Cortex of kidney (tissue), 1 donor: ENCODE measurements at places on chromosomes 16 and 17.

DNA sequence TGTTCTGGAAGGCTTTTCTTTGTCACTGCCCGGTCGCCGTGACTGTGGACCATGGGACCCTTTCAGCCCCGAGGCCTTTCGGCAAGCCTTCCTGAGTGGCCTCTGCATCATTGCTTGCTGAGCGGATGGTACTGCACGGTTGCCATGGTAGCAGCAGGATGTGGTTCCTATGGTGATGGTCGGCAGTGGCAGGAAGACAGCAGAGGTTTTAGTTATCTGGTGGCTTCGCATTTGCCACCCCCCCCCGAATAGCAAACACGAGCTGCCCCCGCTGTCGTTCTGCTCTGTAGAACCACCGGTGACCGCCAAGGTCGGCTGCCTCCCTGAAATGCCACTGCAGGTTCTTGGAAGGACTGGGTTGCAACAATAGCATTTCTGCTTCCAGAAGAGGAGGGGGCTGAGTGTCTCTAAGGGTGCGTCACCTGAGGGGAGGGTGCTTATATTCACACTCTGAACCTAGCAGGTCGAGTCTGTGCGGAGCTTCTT, 76.6 kb downstream of the CMIP start:
- DNase-seq, result no peak

DNA sequence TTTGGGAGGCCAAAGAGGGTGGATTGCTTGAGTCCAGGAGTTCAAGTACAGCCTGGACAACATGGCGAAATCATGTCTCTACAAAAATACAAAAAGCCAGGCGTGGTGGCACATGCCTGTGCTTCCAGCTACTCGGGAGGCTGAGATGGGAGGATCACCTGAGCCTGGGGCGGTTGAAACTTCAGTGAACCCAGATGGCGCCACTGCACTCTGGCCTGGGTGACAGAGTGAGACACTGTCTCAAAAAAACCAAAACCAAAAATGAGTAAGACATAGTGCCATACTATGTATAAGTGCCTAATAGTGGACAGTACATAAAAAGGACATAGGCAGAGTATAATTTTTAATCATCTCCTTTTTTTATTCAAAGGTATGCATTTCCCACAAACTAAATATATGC, 4.0 kb downstream of the CTC1 start:
- DNase-seq, result no peak

- DNase-seq, result no peak
These were observed 51.2 kb upstream of the CHMP6 start for GRCh38 chr17:80940171-80941123.

DNA sequence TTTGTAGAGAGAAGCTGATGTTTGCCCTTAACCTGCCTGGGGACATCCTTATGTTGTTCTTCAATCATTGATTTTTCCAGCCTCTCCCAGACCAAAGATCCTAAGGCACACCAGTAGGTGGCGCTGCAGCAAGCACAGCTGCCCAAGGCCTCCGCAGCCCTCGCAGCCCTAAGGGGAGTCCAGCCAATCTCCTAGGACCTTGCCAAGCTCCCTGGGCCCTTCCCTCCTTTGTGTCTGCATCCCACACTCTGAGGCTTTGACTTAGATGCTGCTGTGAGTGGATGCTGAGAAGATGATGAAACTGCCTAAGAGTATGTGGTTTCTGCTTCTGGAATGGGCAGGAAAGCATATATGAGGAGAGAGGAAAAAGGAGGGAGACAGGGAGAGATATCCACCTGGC, 47.1 kb downstream of the SPACA3 start:
- no peak for DNase-seq

DNA sequence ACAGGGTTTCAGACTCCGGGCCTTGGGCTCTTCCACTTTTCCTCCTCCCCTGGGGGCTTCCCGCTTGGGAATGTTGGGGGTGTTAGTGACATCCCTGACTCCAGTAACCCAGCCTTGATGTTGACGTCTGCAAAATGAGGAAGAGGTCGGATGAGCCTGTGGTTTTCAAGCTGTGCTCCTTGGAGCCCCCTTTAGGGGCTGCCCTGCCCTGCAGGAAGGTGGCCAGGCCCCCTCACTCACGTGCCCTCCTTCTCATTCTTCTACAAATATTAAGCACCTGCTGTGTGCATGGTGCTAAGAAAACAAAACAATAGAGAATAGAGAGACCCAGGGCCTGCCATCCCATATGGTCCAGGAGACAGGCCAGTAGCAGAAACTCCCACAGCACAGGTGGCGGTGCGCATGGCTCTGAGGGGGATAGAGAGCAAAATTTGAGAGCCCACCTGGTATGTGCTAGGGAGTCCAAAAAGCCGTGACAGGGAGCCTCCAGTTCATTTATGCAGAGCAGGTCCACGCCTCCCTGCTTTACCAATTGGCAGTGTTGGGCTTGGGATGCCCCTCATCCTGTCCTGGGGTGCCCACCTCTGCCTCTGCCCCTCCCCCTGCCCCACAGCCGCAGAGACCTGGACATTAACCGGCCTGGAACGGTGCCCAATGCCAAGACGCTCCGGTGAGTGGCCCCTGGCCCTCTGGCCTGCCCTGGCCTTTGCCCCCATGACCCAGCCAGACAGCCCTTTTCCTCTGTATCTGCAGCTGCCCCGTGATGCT, 7.4 kb downstream of the NDRG4 start:
- no peak for DNase-seq

GRCh38 chr17:79791735-79792161, 5.1 kb downstream of the CBX8 start:
- no peak for DNase-seq

- DNase-seq, result no peak
These were observed 356.4 kb downstream of the FOXL1 start for GRCh38 chr16:86934581-86935375.

DNA sequence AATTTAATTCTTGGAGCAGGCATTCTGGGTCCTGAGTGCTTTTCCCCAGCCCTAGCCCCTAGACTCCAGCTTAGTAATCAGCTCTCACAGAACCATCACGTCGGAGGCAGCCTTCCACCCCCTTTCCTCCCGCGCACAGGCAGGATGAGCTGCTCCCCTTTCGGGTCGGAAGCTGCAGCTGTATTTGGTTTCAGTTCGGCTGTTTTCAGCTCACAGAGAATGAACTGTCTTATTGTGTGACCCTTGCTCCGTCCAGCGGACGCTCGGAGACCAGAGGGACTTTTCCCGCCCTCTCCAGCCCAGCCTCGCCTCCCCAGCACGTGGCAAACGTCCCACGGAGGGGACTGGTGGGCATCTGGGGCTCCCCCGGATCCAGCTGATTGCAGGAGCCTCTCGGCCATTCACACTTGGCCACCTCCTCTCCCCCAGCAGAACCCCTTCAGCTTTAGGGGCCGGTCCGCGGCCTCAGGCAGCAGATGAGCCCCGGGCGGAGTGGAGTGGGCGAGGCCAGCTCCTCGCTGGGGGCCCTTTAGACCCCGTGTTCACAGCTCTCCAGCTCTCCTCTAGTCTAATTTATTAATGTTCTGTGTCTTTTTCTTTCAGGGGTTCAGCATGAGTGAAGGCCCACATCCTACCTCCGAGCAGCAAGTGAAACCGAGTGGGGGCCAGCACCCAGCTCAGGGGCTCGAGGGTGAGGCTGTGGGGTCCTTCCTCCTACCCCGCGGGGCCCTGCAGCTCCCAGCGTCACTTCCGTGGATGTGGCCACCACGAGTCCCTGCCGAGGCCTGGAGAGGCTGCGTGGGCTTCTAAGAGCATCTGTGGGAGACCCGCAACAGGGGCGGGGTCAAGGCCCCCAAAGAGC, 863 bp upstream of the UTS2R start:
- no peak for DNase-seq

DNA sequence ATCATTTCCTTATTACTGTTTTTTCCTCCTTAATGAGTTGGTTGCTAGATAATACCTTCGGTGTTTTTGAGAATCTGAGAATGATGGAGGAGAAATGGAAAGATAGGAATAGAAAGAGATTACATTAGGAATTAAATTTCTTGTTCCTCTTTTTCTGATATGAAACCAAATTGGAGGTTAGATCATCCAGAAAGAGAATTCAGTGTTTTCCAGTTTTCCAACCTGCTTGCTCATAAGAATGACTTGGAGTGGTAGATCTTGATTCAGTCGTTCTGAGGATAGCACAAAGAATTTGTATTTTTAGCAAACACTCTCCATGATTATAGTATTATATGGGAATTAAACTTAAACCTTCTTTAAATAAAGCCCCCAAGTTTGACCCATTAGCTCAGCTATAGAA, 35.9 kb downstream of the PITPNC1 start:
- no peak for DNase-seq

DNA sequence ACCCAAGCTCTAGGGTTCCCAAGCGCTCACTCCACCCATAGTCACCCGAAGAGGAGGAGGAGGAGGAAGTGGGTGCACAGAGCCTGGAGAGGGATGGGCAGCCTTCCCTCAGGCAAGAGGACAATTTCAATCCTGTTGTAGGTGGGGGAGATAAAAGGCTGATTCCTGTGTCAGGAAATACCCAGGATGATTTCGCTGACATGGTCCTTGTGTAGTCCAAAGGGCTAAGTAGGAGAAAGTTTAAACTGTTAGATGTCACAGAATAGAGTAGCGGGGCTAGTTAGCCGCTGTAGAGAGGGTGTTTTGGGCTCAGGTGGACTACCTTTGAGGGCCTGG, 1.3 kb upstream of the EXOC7 start:
- no peak for DNase-seq

GRCh38 chr17:51124640-51125503, 4.2 kb upstream of the SPAG9 start:
- no peak for DNase-seq

DNA sequence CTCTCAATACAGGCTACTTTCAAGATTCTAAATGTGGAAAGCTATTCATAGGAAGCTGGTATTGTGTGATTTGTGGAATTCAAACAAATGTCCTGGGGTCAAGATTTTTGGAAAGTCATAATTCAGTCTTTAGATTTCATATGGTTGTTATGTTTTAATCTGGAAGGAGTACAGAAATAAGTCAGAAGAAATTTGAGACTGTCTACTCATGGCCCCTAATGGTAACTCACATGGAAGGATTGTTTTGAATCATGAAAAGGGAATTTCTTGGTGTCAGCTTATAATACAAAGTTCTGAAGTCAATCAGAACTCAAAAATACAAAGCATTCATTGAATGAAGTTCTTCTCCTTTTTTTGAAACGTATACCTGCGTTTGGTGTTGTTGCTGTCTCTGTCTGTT, 3.1 kb downstream of the KCNJ2 start:
- no peak for DNase-seq

GRCh38 chr17:21742326-21742725, 50.0 kb downstream of the KCNJ18 start:
- no peak for DNase-seq
